ENCODE measurements at places on chromosomes 1 and 21. TPM values are rescaled to one million over a fixed set of nuclear protein-coding genes. Genes with fewer than 3 reads are reported as not detected.
A peak's percentile ranks its signal among the peaks of the same experiment; 100 is the strongest.

- no peak for DNase-seq
Observed at GRCh38 chr1:15618077-15618654, 908 bp downstream of the DDI2 start.

GRCh38 chr1:103949779-103950178 is 200.1 kb downstream of the AMY1C start:
- DNase-seq = no peak

GRCh38 chr1:218351391-218352074 is 6.4 kb downstream of the TGFB2 start:
- DNase-seq = no peak

DNA sequence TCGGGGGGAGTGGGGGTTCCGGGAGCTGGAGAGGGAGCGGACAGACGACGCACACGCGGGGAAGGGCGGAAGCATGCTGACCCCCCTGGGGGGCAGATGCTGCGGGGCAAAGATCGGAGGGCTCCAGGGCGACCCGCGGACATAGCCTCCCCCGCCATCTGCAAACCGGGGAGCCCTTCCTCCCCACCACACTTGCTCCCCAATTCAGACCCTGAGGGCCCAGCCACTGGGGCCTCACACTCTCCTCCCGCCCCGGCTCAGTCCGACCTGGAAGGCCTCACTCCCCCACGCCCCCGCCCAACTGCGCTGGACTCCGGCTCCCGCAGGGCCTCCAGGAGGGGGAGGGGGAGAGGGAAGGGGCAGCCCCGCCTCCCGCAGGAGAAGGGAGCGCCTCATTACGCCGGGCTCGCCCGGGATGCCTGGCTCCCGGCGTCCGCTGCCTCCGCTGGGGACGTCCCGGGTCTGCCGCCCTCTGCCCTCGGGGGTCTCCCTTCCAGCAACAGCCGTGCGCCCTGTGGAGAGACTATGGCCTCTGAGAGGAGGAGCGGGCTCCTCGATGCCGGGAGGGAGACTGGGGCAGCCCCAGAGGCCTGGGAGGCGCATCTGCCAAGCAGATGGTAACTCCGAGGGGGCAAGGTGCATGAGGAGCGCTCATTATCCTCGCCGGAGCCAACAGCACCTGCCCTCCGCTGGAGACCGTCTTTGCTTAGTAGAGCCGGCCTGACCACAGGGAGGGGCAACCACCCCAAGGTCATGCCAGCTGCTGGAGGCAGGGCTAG is 636 bp upstream of the CAMK2N1 start:
- DNase-seq = peak; percentile 74

DNA sequence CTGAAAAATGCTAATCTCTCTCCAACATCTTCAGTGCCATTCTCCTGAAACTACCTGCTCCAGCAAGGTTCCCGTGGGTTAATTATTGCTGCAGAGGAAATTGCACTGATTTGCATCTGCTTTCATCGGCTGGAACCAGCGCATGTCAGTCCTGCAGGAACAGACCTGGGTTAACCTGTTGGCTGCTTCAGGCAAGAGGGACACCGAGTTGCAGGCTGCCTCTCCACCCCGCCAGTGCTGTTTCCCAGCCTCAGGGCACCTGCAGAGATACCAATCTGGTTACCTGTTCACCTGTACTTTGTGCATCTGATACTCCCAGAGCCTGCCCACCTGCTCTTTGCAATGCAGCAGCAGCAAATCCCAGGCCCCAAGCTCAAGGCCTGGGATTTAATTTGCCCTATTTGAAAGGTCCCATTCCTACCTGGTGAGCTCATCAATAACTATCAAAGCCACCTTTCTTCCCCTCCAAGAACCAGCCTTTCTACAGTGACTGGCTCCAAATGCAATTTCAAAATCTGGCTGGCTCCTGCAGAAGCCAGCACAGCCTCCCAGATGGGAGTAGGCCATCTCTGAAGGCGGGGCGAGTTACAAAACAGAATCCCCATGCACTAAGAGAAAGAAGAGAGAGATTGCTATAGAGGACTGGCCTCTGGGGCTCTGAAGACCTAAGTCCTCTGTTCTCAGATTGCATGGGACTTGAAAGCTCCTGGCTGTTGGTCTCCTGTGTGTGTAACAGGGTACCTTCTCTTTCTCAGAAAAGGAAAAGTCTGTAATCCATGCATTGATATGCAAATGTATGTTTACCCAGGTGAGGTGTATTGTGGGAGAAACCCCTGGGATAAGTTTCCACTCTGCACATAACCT is 67.8 kb downstream of the TOMM20 start:
- DNase-seq = no peak

DNA sequence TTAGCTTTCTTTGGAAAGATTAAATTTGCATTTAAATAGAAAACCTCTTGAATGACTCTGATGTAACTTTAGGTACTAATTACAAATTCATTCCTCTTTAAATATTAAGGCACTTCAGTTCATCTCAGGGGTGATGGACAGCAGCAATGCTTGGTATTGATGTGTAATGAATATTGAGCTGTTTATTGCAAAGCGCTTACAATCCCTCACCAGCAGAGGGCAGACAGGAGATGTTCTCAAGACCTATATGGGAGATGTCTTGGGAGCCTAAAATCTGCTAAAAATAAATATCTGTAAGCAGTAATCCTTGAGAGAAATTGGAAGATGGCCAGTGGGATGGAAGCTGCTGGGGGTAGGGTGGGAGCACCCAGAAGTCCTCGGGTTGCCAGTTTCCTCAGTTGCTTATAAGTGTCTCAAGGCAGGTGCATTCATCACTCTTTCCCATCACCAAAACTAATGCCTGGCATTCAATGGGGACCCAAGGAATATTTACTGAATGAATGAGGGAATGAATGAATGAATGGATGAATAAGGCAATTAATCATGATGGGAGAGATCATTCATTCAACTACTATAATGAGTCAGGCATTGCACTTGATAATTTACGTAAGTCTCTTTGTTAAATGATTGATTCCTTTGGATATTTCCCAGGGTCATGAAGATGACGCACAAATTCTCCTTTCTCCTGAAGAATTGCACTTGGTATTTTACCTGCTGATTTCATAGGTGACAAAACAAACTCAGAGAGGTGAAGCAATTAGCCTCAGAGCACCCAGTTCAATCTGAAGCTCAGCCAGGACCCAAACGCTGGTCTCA is 2.3 kb downstream of the KLHDC8A start:
- no peak for DNase-seq

The NBPF10 gene
- total RNA-seq = 0.92 TPM

- no peak for DNase-seq
Observed at GRCh38 chr1:75589637-75590036, 21.3 kb downstream of the SLC44A5 start.

DNA sequence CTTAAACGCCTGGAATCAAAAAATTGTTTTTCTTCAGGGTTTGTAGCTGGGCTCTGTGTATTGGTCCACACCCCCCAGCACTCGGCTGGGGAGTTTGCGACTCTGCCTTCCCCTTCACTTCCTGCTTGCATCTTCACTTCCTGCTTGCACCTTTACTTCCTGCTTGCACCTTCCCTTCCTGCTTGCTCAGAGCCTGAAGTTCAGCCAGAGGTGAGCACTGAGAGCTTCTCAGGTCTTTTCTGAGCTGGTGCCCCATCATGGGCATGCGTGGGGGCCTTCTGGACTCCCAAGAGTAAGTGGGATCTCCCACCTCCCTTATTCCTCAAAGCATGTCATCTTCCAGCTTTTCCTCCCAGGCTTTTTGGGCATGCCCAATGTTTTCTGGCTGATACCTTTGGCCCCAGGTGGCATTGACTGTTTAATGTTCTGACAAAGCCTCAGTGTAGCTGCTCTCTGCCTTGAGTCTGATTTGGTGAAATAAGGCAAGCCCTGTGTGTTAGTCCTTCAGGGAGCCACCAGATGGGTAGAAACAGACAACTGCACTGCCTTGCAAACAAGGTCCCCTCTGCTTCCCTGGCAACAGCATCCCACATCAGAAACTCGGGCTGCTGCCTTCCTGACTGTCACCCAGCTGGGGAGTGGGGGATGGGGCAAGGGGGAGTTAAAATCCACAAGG is 3.5 kb downstream of the KRTAP10-2 start:
- DNase-seq = no peak

DNA sequence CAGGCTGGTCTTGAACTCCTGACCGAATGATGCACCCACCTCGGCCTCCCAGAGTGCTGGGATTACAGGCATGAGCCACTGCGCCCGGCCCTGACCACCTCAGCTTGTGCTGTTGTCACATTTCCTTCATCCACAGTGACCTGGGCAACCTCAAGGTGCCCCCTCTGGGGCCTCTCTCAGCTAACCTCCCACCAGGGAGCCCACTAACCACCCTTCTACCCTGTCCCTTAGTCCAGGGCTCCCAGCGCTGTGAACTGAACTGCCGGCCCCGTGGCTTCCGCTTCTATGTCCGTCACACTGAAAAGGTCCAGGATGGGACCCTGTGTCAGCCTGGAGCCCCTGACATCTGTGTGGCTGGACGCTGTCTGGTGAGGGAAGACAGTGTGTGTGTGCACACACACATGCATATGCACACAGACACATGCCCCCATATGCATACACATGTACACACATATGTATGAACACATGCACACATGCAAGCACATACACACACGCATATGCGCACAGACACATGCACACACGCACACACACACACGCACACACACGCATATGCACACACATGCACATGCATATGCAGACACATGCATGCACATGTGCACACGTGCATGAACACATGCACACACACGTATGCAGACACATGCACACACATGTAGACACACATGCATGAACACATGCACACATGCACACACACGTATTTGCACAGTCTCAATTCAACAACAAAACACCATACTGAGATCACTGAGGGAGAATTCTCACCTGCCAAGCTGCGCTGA is 6.2 kb downstream of the ADAMTSL4 start:
- no peak for DNase-seq

DNA sequence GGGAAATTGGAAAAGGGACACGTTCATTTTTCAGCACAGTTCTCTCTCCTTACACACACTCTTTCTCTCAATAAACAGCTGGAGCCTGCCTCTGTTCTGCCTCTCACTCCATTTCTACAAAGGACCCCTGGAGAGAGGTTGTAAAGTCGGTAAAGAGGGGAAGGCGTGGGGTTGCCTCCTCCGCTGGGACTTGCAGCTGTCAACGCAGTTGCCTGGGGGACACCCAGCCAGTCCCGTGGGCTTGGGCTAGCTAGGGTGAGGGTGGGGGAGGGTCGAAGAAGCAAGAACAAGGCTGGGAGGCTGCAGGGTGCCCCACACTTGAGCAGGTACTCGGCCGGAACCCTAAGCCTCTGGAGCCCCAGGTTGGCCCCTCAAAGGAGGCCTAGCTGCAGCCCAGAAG is 27.6 kb downstream of the C1orf216 start:
- no peak for DNase-seq

DNA sequence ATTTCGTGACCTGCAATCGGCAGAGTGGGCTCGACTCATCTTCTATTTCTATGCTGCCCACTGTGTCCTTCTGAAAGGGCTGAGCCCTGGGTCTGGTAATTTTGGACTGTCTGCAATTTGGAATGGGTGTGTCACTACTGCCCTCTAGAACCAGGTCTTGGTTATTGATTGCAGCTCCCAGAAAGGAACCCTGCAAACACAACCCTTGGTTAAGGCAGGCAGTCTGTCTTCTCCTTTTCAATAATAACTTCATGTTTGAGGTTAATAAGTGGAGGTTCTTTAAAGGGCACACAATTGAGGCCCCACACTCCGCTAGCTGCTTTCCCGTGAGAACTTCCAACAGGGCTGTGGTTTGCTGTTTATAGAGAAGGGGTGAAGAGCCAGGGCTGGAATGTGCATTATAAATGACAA is 79.9 kb upstream of the LYST start:
- no peak for DNase-seq

DNA sequence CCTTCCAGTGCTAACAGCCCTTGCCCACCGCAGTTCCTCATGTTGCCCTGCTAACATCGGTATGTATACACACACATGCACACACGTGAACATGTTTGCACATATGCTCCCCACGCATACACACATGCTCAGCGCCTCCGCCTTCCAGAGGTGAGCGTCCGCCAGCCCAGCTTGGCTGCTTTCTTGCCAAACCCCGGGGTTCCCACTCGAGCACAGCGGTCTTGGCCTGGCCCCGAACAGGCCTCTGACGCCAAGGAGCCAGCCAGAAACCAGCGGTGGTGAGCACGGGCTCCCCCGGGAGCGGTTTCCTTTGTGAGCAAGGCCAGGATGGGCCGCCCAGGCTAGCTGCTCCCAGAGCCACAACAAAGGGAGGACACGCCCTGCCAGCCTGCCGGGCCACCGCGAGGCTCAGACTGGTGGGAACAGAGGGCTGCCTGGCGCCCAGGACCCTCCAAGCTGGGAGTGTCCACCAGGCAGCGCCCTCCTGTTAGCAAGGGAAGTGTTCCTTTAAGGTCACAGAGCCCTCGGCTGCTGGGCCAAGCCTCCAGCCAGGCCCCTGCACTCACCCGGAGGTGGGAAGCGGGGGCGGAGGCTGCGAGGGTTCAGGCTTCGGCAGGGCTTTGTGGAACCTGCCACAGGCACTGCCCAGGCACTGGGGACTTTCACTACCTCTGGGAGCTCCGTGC is 65.4 kb downstream of the ALPL start:
- peak; percentile 85 for DNase-seq

The PDC gene
- total RNA-seq = not detected

DNA sequence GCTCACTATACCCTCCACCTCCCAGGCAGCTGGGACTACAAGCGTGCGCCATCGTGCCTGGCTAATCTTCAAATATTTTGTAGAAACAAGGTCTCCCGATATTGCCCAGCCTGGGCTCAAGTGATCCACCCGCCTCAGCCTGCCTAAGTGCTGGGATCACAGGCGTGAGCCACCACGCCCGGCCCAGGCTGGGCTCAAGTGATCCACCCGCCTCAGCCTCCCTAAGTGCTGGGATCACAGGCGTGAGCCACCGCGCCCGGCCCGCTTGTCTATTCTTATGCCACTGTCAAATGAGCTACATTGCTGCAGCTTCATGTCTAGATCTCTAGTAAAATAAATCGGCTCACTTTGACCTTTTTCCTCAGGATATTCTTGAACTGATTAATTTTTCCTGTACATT is 107.7 kb upstream of the COL6A1 start:
- peak; percentile 67 for DNase-seq

DNA sequence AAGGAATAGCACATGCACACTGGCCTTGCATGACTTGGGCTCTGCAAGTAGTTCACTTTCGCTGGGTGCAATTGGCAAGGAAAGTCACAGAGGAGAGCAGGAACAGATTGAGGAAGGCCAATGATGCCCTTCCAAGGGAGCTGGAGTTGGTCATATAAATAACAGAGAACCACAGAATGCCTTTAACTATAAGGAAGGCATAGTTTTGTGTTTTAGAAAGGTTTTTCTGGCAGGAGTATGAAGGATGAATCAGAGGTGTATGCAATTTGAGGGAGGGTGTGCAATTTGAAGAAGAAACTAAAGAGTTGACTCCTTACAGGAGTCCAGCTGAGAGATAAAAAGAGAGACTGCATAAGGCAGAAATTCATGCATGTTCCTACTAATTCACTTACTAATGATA is 112.1 kb downstream of the PHTF1 start:
- no peak for DNase-seq

All from cardiac septum (tissue), 1 donor.